Mucosa of gallbladder (tissue), 1 donor: ENCODE measurements at places on chromosomes 12 and 14. TPM values are rescaled to one million over a fixed set of nuclear protein-coding genes. Genes with fewer than 3 reads are reported as not detected.

DNA sequence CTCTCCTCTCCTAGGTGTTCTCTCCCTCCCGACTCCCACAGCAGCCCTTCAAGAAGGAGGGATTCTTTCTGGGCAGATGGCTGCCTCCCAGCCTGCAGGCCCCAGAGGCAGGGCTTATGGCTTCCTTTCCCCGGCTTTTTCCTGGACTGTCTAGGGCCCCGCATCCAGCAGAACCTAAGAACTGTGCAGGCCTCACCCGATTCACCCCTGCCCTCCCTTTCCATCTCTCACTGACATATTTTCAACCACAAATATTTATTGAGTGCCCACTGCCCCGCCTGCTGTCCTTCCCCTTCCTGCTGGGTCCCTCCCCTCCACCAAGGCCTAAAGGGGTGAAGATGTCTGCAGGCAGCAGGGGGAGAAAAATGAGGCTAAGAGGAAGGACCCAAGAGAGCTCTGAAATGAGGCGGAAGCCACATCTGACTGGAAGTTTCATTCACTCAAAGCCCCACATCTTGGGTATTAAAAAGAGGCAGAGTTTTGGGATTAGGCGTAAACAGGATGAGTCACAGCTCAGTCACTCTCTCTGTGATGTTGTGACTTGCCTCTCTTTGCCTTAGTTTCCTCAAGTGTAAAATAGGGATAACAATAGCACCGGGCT is 2.9 kb downstream of the SCNN1A start:
- no peak for DNase-seq

DNA sequence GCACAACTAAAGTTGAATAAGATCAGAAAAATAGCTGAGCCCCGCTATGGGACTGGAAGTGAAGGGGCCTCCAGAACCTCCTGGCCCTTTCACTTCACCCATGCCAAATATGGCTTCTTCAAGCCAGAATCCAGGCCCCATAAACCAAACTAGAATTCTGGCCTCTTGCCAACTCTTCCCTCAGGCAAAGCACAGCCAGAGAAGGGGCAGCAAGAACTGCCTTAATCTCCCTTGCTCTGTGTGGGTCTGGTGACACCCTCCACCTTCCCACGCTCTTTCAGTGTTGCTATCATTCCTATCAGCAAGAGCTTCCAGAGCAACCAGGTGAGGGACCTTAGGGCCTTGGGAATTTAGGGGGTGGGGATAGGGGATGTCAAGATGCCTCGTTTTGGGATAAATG is 3.1 kb upstream of the PNMA1 start:
- DNase-seq: peak; percentile 12

- DNase-seq: peak; percentile 47
These were observed 1.3 kb downstream of the ESYT1 start for GRCh38 chr12:56129206-56129941.

- no peak for DNase-seq
These were observed 226.0 kb upstream of the PWP1 start for GRCh38 chr12:107459641-107460040.

DNA sequence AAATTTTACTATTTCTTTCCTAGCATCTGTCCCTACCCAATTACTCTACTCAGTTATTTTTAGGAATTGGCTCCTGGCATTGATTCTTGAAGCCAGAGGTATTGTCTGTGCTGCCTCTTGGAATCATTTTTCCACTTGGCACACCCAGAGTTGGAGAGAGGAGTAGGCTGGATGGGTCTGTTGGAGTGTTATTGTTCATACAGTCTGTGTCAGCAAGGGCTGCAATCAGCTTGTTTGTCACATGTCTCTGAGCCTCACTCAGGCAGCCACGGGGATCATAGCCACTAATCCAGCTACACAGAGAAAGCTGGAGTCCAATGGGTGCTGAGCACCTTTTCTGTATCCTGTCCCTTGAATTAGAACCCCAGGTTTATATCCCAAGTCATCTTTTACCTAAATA is 176.0 kb upstream of the DYRK2 start:
- no peak for DNase-seq

C3AR1 gene
- 20.5 TPM for total RNA-seq

- DNase-seq: no peak
These were observed 14.1 kb downstream of the SGPP1 start for GRCh38 chr14:63713764-63714163.

GRCh38 chr14:98592611-98593170 is 679.3 kb downstream of the BCL11B start:
- no peak for DNase-seq

NFATC4 gene
- total RNA-seq: 148 TPM

DNA sequence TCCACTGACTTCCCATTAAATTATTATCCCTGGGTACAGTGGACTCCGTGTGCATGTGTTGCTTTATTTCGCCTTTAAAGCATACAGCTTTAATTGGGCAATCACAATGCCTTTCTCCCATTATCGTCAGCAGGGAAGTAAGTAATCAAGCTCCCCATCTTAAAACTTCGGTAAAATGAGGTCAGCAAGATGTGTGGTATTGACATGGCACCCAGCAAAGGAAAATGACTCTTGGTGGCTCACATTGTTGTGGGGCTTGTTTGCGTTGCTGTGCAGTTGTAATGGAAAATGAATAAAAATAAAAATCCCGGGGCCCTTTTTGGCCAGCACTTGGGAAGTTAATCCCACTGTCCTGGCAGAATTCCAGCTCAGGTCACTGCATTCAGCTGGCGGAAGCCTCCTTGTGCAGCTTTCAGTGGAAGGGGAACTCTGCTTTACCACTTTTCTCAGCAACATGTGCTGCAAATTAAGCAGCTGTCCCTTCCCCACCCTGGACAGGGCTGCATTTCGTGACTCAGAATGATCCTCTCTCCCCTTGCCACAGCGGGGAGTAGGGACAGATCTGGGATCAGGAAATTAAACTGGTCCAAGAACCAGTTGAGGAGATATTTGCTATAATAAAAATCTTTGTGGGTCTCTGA is 13.9 kb upstream of the ATP2A2 start:
- peak; percentile 39 for DNase-seq

STAB2 gene
- 1.4 TPM for total RNA-seq

GRCh38 chr12:44654646-44655639 is 221.2 kb downstream of the NELL2 start:
- DNase-seq: no peak

MFAP5 gene
- 6.8 TPM for total RNA-seq

PSMA3 gene
- 91.2 TPM for total RNA-seq

ALG10 gene
- total RNA-seq: 11.3 TPM

- peak; percentile 21 for DNase-seq
These were observed 82.7 kb downstream of the ADCK1 start for GRCh38 chr14:77882636-77883035.

DNA sequence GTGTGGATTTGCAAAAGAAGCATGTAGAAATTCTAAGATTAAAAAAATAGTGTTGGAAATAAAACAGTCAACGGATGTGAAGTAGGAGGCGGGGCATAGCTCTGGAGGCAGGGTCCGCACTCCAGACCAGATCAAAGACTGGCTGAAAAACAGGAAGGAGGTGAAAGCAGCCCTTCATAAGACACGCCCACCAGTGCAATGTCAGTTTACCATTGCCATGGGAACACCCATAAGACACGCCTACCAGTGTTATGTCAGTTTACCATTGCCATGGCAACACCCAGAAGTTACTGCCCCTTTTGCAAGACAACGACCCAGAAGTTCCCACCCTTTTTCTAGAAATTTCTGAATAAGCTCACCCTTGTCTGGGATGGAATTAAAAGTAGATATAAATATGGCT is 87.1 kb downstream of the FZD10 start:
- no peak for DNase-seq

GRCh38 chr12:44930972-44931600 is 55.0 kb upstream of the NELL2 start:
- DNase-seq: no peak

GRCh38 chr12:62930546-62931425 is 4.2 kb downstream of the PPM1H start:
- no peak for DNase-seq

FAM186B gene
- 0.32 TPM for total RNA-seq

DNA sequence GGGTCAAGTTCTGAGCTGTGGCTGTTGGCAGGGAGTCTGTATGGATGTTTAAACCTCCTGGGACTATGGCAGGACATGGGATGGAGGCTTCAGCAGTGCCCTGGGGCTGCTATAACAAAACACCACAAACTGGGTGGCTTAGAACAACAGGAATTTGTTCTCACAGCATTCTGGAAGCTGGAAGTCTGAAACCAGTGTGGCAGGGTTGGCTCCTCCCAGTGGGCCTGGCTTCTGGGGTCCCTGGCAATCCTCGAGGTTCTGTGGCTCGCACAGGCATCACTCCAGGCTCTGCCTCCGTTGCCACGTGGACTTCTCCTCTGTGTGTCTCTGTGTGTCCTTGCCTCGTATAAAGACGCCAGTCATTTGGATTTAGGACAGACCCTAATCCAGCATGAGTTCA is 39.9 kb downstream of the FZD10 start:
- DNase-seq: no peak

DNA sequence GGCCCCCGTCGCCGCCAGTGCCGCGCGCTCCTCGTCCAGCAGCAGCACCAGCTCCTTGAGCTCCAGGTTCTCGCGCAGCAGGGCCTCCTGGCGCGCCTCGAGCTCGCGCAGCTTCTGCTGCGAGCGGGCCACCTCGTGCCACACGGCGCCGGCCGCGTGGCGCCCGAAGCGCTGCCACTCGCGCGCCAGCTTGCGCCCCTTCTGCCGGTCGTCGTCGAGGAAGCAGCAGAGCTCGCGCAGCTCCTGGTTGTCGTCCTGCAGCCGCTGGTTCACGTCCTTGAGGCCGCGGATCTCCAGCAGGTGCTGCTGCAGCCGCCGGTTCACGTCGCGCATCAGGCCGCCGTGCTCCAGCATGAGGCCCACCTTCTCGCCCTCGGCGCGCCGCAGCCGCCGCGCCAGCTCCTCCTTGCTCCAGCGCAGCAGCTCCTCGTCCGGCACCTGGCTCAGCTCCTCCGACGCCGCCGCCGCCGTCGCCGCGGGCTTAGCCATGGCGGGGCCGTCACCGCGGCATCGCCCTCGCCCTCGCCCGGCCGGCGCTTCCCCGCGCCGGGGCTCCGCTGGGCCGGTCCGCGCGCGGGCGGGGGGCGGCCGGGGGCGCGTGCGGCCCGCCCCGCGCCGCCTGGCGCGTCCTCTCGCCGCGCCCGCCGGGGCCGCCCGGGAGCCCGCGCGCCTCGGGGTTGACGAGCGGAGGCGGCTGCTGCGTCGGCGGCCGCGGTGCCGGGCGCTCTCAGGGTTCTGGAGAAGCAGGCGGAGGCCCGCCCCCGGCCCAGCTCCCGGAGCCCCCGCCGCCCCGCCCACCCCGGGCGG is at the start of gene CCDC85C:
TSS of gene CCDC85C (minus strand) at position 737 of the 807 bp plus-strand sequence. CDS start at position 489, 248 bp downstream.
- peak; percentile 24 for DNase-seq

DYNLL1 gene
- 393 TPM for total RNA-seq

DNA sequence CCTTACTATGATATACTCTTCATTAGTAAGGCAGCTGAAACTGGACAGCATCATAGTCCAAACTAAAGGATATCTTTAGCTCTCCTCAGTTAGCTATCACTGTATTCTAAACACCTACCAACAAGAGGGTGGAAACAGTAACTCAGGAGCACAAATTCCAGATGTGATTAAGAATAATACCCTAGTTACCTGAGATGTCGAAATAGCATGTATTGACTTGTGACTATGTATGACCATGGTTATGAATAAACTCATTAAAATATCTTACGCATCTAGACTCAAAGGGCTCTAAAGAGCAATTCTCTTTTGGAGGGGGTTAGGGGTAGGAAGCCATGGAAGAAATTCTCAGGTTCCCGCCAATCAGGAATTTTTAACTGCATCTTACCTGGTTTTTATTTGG is 90.8 kb downstream of the C2CD5 start:
- DNase-seq: no peak

CCDC175 gene
- 0.58 TPM for total RNA-seq

DNA sequence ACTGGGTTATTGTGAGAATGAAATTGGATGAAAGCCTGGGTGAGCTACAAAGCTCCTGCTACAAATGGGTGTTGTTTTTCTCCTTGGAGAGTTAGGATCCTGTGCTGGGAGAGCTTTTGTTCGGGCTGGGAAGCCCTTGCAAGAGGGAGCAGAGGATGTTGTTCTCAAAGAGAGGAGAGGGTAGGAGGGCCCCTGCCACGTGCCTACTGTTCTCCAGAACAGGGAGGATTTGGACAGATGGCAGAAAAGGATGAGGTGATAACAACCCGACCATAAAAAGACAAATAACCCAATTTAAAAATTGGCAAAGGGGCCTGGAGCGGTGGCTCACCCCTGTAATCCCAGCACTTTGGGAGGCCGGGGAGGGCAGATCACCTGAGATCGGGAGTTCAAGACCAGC is 68.8 kb downstream of the GALNT16 start:
- DNase-seq: no peak

GRCh38 chr12:68850390-68850789 is 42.4 kb downstream of the MDM2 start:
- no peak for DNase-seq

CACNA2D4 gene
- 8.6 TPM for total RNA-seq

OR6C74 gene
- not detected for total RNA-seq

DNA sequence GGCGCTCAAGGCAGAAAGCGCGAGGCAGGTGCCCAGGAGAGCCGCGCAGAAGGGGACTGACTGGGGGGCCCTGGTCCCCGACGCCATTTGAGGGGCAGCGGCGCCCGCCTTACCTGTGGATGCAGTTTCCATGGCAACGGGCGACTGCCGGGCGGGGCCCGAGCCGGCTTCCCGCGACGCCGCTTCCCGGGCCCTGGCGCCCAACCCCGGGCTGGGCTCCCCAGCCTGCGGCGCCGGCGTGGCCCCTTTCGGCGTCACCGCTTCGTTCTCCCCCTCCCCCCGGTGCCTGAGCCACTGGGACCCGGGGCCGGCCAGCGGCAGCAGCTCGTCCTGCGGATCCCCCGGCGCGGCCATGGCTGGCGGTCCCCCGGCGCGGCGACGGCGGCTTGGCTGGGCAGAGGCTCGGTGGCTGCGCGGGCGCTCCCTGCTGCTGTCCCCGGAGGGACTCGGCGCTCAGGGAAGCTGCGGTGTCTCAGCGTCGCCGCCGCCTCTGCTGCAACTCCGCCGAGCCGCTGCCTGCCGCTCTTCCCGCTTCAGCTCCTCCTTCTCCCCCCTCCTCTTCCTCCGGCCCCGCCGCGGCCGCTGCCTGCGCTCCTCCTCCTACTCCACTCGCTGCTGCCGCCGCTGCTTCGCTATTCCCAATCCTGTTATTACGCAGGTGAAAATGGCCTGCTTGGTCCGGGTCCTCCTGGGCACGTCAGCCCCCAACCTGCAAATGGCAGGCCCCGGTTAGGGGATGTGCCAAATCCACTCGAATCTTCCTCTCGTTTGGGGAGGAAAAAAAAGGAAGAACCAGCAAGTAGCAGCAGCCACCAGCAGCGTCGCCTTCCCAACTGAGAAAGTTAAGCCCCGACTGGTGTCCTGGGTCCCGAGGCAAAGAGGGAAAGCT is at the start of gene RTN1:
TSS of gene RTN1 (minus strand) at position 500 of the 889 bp plus-strand sequence. CDS start at position 354, 146 bp downstream.
- peak; percentile 66 for DNase-seq
